ENCODE measurements at places on chromosomes 16 and 17. TPM values are rescaled to one million over a fixed set of nuclear protein-coding genes. Genes with fewer than 3 reads are reported as not detected.

- H3K36me3 ChIP-seq, result no peaks in the 10 kb centered on the region
- H3K4me1 ChIP-seq, result peaks cover 11% of the 10 kb centered on the region
- H3K27ac ChIP-seq, result no peak overlapping the region
- H3K4me3 ChIP-seq, result peak overlapping the region; percentile 76
These were observed 25.0 kb downstream of the MRC2 start for GRCh38 chr17:62652251-62653001.

- peak; percentile 4 for DNase-seq
- H3K36me3 ChIP-seq, result no peaks in the 10 kb centered on the region
- no peak overlapping the region for H3K4me3 ChIP-seq
- H3K4me1 ChIP-seq, result no peaks in the 10 kb centered on the region
- no peak overlapping the region for H3K27ac ChIP-seq
- H3K27me3 ChIP-seq, result peaks cover 33% of the 10 kb centered on the region
These were observed 25.8 kb upstream of the ACSF3 start for GRCh38 chr16:89067677-89068443.

DNA sequence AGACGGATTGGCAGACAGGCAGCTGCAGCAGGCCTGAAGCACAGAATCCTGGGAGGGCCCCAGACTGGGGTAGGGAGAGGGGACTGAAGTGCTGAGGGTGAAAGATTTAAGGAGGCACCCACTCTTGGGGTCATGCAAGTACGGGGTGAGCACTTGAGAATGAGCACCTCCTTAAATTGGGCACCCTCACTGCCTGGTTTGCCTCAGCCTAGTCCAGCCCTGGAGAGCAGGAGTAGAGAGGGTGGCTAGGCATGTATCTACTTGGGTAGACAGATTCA is 154.1 kb upstream of the CDC42EP4 start:
- no peaks in the 10 kb centered on the region for H3K36me3 ChIP-seq
- H3K27ac ChIP-seq, result no peak overlapping the region

DNA sequence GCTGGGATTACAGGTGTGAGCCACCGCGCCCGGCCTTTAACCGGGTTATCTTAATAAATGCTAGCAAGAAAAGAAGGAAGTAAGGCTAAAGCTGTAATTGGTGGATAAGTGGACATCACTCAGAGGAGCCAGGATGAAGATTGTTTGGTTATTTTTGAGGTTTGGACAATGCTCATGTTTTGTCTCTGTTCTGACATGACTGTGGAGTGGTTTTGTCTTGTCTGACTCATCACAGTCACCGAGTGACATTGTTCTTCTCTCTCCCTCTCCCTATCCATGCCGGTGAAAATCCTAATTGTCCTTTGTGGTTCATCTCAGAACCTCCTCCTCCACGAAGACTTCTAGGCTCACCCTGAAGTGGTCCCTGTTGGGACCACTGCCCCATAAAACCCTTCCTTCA is 23.5 kb upstream of the GRIN2A start:
- H3K27me3 ChIP-seq, result no peaks in the 10 kb centered on the region
- DNase-seq, result peak; percentile 6
- H3K36me3 ChIP-seq, result no peaks in the 10 kb centered on the region
- peak overlapping the region; percentile 51 for H3K27ac ChIP-seq
- no peak overlapping the region for H3K4me3 ChIP-seq
- H3K4me1 ChIP-seq, result no peaks in the 10 kb centered on the region

- H3K27ac ChIP-seq, result no peak overlapping the region
- DNase-seq, result peak; percentile 38
- peaks cover 38% of the 10 kb centered on the region for H3K36me3 ChIP-seq
- no peak overlapping the region for H3K4me3 ChIP-seq
- H3K27me3 ChIP-seq, result no peaks in the 10 kb centered on the region
These were observed 136.0 kb upstream of the C17orf78 start for GRCh38 chr17:37239690-37240334.

DNA sequence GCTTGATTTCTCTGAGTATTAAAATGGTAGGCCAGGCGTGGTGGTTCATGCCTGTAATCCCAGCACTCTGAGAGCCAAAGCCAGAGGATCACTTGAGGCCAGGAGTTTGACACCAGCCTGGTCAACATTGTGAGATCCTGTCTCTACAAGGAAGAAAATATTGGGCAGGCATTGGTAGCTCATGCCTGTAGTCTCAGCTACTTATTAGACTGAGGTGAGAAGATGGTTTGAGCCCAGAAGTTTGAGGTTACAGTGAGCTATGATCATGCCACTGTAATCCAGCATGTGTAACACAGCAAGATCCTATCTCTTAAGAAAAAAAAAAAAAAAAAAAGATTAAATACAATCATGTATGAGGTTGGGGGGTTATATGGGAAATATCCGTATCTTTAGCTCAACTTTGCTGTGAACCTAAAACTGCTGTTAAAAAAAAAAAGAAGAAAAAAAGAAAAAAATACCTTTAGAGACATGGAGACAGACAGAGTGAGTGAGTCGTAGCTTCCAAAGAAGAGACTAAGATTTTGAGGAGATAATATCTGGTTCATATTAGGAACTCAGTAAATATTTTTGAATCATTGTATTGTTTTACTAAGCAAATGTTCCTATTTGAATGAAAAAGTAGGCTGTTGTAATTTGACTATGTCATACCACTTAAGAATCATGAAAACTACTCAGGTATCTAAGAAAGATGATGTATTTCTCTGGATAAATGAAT is 325.7 kb upstream of the TBX2 start:
- no peaks in the 10 kb centered on the region for H3K36me3 ChIP-seq
- H3K4me3 ChIP-seq, result no peak overlapping the region
- H3K27me3 ChIP-seq, result no peaks in the 10 kb centered on the region
- no peaks in the 10 kb centered on the region for H3K4me1 ChIP-seq
- H3K27ac ChIP-seq, result no peak overlapping the region

DNA sequence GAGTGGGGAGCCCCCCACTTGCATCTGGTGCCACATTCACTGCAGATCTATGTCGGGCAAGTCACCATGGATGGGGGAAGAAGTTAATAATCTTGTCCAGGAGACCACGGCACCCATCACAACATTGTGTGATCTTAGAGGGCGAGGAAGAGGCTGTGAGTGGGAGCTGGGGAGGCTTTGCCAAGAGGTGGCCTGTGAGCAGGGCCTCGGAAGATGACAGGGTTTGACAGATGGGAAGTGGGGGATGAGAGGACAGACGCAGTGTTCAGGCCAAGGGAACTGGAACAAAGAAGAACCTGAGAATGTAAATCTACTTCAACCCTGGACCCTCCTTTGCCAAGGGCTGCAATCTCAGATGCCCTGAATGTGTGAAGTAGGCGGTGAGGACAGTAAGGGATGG is 12.4 kb downstream of the ACE start:
- no peak overlapping the region for H3K27ac ChIP-seq
- H3K36me3 ChIP-seq, result no peaks in the 10 kb centered on the region
- H3K4me1 ChIP-seq, result no peaks in the 10 kb centered on the region
- H3K27me3 ChIP-seq, result no peaks in the 10 kb centered on the region

DNA sequence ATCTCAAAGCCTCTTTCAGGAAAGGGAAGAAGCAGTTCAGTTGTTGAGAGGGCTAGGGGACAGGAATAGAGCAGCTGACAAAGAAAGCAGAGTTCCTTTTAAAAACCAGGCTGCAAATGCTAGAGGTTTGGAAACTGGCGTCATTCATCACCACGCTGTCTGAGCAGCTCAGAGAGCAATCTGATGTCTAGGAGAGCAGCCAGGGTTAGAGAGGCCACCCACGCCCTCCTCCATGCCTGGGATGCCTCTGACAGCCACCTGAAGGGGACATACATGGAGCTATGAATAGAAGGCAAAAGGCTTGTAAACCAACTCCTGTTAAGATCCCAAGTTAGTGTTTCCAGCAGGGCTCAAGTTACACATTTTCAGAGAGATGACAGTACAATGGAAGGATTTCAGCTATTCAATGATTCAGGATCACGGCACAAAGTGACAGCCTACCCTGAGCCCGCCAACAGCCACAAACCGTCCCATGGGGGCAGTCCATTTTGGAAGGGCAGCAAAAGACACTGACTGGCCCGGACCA is 12.4 kb downstream of the RAB5C start:
- no peaks in the 10 kb centered on the region for H3K4me1 ChIP-seq
- no peak for DNase-seq
- H3K36me3 ChIP-seq, result no peaks in the 10 kb centered on the region
- no peak overlapping the region for H3K27ac ChIP-seq

- no peaks in the 10 kb centered on the region for H3K27me3 ChIP-seq
- no peak overlapping the region for H3K27ac ChIP-seq
- H3K4me3 ChIP-seq, result no peak overlapping the region
- DNase-seq, result no peak
- H3K4me1 ChIP-seq, result peaks cover 3% of the 10 kb centered on the region
These were observed 74.3 kb downstream of the SSH2 start for GRCh38 chr17:29855686-29856085.

- peaks cover 21% of the 10 kb centered on the region for H3K4me1 ChIP-seq
- no peak for DNase-seq
- no peak overlapping the region for H3K4me3 ChIP-seq
- H3K27ac ChIP-seq, result no peak overlapping the region
- no peaks in the 10 kb centered on the region for H3K27me3 ChIP-seq
- no peaks in the 10 kb centered on the region for H3K36me3 ChIP-seq
These were observed 11.2 kb downstream of the NAA60 start for GRCh38 chr16:3454631-3455147.

DNA sequence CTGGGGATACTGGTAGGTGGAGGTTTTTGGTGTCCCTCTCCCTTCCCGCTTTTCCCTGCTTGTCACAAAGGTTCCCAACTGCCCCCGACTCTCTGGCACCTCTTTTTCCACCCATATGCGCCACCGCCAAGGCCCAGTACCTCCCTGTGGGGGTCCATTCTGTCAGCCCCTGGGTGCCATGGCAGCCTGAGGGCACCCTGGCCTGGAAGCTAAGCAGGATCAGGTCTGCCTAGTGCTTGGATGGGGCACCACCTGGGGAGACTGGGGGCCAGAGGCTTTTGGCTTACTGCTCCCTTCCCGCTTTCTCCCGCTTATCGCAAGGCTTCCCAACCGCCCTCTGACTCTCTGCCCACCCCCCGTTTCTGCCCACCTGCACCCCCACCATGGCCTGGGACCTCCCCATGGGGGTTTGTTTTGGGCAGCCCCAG is 2286.4 kb downstream of the TP53TG3F start:
- H3K36me3 ChIP-seq, result no peaks in the 10 kb centered on the region
- no peaks in the 10 kb centered on the region for H3K27me3 ChIP-seq
- DNase-seq, result no peak
- no peaks in the 10 kb centered on the region for H3K4me1 ChIP-seq

DNA sequence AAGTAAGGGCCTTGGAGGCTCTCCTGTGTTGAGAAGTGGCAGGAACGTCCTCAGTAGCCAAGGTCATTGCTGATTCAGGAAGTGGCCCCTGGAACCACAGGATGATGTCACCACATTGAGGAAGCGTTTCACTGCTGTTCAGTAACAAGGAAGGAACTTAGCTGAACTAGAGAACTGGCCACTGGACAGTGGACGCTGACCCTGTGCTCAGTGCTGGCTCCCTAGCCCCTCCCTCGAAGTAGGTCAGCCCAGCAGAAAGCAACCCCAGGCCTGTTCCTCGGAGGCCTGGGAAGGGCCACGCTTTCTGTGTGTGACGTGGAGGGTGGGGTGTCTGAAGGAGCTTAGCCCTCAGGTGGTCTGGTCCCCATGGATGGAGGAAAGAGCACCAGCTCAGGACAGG is 58.3 kb downstream of the B9D1 start:
- H3K4me3 ChIP-seq, result no peak overlapping the region
- H3K27me3 ChIP-seq, result no peaks in the 10 kb centered on the region
- no peaks in the 10 kb centered on the region for H3K36me3 ChIP-seq
- H3K4me1 ChIP-seq, result no peaks in the 10 kb centered on the region

- peaks cover 38% of the 10 kb centered on the region for H3K36me3 ChIP-seq
- H3K4me3 ChIP-seq, result no peak overlapping the region
- H3K27ac ChIP-seq, result no peak overlapping the region
- DNase-seq, result no peak
These were observed 7.3 kb downstream of the CANT1 start for GRCh38 chr17:79002291-79002690.

GRCh38 chr17:80203471-80203963 is 16.6 kb downstream of the SGSH start:
- no peaks in the 10 kb centered on the region for H3K36me3 ChIP-seq
- no peak overlapping the region for H3K27ac ChIP-seq

GRCh38 chr17:74956093-74956492 is 16.5 kb downstream of the HID1 start:
- H3K4me3 ChIP-seq, result no peak overlapping the region
- no peak overlapping the region for H3K27ac ChIP-seq
- DNase-seq, result no peak

CNGB1 gene
- 0.04 TPM for total RNA-seq

IRF8 gene
- not detected for total RNA-seq

ZNF213 gene
- total RNA-seq, result 9.6 TPM

TPSG1 gene
- total RNA-seq, result not detected

TEKT5 gene
- total RNA-seq, result not detected

CD300C gene
- total RNA-seq, result not detected

KCNJ12 gene
- 10.0 TPM for total RNA-seq

NPB gene
- 0.07 TPM for total RNA-seq

Data from PC-3 (cell line).